ENCODE measurements at places on chromosomes 16 and 17.
A peak's percentile ranks its signal among the peaks of the same experiment; 100 is the strongest.

DNA sequence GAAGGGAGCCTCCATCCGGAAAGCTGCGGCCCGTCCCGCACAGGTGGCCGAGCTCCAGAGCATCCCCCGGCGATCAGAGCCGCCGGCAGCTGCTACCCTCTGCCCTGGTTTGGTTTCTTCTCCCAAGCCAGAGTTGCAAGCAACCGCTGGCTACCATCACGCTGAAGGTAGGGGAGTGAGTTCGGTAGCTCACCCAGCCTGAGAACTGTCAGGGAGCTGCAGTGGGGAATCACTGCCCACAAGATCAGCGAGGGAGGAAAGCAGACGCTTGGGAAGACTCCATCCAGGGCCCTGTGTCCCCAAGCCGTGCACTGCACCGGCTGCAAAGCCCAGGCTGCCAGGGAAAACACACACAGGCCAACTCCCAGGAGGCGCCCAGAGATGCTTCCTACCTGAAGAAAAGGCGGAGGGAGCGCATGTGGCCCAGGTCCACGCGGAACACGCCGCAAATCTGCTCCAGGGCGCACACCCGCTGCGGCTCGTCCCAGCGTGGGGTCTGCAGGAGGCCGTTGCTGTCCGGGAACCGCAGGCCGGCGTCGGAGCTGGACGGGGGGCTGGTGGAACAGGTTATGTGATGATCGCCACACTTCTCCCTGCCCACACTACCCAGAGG, 83.3 kb downstream of the TBC1D16 start:
- DNase-seq = no peak

DNA sequence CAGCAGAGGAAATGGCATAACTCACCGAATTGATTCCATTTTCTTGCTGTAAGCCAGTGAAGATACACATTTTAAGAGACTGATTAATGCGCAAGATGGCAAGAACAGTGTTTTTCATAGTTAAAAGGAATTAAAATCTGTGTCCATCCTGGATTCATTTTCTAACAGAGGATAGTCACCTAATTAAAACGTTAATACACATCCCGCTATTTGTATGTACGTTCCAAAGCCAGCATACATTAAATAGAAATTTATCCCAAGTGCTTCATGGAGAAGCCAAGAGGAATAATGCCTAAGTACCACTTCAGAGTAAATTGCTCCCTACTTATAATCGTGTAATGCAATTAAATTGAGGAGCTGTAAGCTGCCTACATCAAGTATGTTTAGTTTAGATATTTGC, 49.9 kb downstream of the RBFOX1 start:
- no peak for DNase-seq

DNA sequence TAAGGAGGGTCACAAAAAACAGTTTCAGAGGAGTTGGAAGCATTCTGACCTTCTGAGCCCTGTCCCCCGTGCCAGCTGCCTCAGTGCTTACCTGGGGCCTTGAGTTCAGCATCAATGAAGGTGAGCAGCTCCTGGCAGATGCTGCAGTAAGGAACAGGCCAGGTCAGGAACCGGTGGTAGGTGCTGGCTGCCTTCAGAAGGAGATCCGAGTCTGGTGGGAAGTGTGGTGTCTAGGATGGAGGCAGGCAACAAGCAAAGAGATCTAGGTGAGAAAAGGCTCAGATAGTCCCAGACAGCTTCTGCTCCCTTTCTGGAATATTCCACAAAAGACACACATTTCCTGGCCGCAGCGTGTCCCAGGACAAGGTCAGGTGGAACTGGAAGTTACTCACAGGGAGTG, 37.2 kb upstream of the PIK3R6 start:
- no peak for DNase-seq

GRCh38 chr17:79993390-79994227, 42.1 kb downstream of the TBC1D16 start:
- no peak for DNase-seq

GRCh38 chr16:25988084-25988483, 296.3 kb downstream of the HS3ST4 start:
- DNase-seq = no peak

DNA sequence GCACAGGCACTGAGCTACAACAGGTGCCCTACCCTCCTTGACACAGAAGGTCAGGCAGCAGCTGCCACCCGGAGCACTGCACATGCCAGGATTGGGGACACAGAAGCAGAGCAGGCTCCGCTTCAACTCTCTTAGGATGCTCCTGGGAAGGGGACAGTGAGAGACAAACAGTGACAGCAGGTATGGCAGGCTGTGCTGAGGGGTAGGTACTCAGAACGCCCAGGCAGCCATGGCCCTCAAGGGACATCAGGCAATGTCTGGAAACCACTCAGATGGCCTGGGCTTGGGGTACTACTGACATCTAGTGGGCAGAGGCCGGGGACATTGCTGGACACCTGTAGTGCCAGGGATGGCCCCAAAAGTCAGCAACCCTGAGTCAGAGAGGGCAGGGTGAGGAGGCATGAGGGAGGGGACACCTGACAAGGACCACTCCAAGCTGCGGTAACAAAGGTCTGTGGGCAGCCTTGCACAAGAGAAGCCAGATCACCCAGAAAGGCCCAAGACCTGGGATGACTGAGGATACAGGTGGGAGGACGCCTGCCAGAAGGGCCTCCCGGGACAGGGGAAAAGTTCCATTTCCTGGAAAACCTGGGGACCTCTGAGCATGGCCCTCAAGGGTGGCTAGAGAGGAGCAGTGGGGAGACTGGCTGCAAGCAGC, 21.2 kb downstream of the PEMT start:
- no peak for DNase-seq

DNA sequence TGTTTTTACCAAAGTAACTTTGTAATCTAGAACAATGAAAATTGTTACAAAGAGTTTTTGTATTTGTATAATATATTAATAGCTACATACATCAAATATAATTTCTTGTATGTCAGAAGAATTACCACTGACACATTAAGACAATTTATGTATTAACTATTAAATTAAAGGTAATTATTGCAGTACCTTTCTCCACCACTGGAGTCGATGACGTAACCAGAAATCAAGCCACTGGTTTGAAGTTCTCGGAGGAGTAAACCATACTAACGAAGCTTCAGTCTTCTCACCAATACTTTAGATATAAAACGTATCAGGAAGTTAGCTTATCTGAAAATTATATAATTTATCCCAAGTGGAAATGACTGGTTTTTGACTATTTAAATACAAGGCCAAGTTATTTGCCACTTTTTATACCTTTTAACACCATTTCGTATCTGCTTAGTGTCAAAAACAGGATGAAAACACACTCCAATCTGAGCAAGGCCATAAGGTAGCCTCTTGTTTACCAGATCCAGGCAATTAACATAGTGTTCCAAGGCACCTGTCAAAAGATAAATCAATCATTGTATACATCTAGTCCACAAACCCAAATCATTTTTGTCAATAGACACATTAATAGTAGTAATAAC, 4.3 kb downstream of the POLG2 start:
- no peak for DNase-seq

DNA sequence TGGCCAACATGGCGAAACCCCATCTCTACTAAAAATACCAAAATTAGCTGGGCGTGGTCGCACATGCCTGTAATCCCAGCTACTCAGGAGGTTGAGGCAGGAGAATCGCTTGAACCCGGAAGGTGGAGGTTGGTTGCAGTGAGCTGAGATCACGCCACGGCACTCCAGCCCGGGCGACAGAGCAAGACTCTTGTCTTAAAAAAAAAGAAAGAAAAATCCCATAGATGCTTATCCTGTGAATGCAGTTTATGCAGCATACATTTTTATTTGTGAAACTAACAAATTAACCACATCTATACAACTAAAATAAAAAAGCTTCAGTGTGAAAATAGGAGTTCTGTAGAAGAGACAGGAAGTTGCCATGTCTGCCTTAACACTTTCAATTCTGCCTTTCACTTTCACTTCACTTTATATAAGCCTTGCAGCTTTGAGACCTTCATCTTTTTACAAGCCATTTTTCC, 7.1 kb downstream of the IGSF6 start:
- no peak for DNase-seq

DNA sequence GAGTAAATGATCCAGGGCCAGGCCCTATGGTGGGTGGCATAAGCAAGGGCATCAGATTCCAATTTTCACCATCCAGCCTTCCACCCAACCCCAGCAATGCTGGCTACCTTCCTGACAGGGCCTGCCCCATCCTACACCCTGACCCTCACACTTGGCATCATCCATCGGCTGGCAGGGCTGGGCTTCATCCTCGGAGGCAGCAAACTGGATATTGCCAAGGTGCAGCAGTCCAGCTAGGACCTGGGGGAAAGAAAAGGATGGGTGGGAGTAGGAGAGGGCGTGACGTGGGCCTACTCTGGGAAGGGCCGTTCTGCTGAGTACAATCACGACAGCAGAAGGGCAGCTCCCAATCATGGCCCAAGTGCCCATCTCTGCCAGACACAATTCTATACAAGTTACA, 23.5 kb downstream of the MYO19 start:
- no peak for DNase-seq

GRCh38 chr16:11393366-11393765, 48.1 kb downstream of the RMI2 start:
- DNase-seq = no peak

DNA sequence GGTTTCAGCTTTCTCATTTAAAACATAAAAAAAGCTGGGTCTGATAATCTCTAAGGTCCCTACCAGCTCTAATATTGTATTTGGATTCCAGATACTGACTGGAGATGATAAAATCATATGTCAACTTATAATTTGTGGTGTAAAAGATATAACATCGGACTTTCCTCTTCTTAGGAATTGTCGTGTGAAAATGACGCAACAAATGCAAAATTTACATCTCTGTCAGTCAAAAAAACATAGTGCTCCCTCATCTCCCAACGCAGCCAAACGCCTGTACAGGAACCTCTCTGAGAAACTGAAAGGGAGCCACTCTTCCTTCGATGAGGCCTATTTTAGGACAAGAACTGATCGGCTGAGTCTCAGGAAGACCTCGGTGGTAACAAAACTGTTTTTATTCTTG, 197.3 kb downstream of the ANKFN1 start:
- DNase-seq = no peak

DNA sequence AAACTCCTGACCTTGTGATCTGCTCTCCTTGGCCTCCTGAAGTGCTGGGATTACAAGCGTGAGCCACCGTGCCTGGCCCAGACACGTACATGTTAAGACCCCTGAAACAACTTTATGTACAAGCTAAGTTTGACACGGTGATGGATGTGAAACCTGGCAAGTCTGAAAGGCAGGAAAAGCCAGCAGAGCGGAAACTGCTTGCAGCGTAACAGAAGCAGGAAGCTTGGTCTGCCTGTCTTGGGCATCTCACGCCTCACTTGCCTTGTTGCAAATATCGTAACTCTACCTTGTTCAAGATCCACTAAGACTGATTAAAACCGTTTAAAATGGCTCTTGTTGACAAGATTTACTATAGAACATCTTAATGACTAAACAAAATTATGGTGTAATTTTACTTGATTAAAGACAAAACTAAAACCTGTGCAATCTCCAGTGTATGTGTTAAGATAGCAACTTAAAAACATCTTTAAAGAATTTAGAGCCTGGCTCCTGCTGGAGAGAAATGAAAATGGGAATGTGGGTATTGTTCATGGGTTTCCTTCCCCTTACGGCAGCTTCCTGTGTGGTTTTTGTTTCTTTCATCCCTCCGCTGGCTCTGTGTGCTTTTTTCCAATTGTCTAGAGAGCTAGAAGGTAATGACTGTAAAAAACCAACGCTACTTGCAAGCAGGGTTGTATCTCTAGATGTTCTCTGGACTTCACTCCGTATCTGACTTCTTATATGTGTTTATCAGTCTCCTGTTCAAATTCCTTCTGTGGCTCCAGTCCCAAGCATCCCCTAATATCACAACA, 477.6 kb downstream of the XYLT1 start:
- no peak for DNase-seq

- peak; percentile 73 for DNase-seq
These were observed 146.5 kb upstream of the PLCG2 start for GRCh38 chr16:81632392-81633146.

GRCh38 chr16:11320170-11320569, 25.1 kb upstream of the RMI2 start:
- no peak for DNase-seq

DNA sequence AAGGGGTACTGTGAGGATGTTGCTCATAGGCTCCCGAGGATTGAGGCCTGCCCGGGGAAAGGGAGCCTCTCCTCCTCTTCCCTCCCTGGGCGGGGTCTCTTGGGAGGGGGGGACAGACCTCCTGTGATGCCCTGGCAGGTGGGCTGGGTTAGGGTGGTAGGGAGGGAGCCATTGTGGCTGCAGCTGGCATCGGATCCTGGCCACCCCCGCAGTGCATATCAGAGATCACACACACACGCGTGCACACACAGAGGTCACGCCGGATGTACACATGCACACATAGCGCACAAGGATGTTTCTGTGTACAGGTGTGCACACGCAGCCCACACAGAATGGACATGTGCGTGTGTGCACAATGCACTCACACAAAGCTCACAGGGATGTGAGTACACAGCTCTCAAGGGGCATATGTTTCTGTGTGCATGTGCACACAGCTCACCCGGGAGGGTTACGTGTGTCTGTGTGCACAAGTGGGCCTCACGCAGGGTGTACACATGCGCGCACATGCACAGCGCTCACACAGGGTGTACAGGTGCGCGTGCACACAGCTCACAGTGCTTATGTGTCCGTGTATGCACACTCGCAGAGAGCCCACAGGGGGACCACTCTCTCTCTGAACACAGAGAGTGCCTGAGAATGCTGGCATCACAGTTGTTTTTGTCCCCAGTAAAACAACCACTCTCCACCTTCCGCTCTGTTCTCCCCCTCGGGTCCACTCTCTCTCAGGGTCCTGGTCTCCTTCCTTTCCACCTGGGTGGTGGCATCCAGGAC, 2.4 kb downstream of the GJD3 start:
- no peak for DNase-seq

GRCh38 chr17:57954397-57955182, 622 bp downstream of the CUEDC1 start:
- no peak for DNase-seq

DNA sequence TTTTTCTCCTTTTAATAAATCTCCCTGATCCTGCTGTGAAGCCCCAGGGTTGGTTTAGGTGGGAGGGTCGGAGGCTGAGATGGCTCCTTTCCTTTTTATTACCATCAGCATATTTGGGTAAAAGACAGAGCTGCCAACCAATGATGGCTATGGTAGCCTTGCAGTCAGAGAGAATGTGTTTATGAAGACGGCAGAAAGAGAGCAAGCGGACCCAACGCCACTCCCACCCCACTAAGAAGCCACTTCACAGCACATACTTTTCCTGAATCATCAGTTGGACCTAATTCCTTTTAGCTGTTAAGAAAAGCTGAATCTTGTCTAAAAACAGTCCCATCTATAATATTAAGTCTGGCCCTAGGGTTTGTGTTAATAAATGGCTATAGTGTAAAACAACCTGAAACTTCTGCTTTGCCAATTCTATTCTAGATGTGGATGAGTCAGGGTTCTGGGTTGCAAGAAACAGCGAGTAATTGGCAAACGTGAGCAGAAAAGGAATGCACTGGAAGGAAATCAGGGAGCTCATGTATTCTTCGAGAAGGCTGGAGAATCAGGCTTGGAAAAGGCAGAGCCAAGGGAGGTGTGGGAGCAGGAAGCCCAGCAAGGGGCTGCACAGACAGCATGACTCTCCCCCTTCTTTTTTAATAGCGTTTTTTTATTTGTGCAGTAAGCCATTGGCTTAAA, 34.0 kb upstream of the PRKCA start:
- no peak for DNase-seq

Measured in activated T-cell treated with anti-CD3 and anti-CD28 coated beads for 24 hours (primary cell).